CD4-positive, alpha-beta T cell treated with Interleukin-12 subunit alpha and Interleukin-12 subunit beta, for 1 hour (primary cell): ENCODE measurements at places on chromosomes 3 and 15.
A peak's percentile ranks its signal among the peaks of the same experiment; 100 is the strongest.

DNA sequence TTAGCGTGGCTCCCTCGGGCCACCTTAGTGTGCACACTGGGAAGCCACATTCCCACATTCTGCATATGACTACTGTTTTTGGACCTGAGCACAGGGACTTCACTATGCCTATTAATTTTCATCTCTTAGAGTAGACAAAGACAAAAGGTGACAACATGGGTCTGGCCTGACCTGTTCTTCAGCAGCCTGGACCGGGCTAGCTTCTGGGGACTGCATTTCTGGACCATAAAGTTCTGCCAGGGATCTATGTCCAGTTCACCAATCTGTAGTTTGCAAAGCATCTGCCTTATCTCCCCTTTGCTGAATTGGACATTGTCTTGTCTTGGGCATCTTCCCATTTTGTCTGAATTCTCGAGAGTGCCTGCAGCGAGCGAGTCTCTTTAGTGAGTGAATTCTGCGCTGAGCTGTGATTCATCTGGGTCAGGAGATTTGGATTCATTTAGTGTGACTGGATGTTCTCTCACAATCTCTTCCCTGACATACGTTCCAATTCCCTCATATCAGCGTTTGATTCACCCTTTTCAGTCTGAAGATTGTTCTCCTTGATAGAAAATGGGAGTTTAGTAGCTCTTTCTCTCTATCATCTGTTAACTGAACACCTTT is 112.2 kb upstream of the PLXNA1 start:
- DNase-seq = no peak

- peak; percentile 49 for DNase-seq
These were observed 1.8 kb downstream of the BCL6 start for GRCh38 chr3:187743195-187744141.

GRCh38 chr3:187706971-187707370 is 4.6 kb upstream of the RTP2 start:
- no peak for DNase-seq

DNA sequence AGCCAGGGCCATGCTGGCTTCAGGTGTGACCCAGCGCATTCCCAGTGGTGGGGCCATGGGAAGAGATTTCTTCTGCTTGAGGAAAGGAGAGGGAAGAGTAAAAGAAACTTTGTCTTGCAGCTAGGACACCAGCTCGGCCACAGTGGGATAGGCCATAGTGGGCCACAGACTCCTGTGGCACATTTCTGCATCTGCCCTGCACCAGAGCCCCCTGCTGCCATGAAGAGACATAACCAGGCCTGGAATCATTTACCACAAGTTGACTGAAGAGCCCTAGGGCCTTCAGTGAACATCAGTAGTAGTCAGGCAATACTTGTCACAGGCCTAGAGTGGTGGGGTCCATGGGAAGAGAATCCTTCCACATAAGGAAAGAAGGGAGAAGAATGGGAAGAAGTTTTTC is 411.4 kb upstream of the ARL6 start:
- DNase-seq = no peak

DNA sequence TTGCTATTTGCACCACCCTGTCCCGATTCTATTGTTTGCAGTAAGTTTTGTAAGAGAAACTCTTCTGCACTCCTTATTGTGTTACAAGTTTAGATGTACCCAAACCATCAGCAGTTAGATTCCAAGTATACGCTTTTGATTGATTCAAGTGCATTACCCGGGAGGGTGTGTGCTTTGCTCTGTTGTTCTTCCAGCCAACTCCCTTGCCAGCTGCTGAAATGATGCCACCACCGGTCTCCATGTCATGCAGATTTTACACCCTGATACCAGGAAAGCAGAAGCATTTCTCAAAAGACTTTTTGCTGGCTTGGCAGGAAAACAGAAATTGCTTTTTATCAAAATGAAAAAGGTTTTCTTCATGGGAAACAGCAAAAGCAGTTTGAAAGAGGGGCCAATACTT is 1006.6 kb upstream of the CFAP20DC start:
- DNase-seq = no peak

GRCh38 chr3:1294586-1294985 is 201.8 kb downstream of the CNTN6 start:
- DNase-seq = no peak

DNA sequence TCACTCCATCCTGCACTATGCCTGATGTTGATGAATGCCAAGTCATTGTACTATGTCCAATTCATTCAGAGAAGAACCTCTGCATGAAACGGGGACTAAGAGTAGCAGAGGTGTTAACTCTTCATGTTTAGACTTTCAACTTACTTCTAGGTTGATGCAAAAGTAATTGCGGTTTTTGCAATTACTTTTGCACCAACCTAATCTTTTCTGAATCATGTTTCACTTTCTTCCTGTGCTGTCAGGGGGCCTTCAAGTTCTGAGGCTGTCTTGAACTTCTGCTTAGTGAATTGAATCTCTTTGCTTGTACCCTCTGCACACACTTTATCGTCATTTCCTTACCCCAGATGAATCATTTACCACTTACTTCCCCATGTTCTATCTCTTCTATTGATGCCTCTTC is 636.2 kb downstream of the NAALADL2 start:
- no peak for DNase-seq

- no peak for DNase-seq
These were observed 237.4 kb upstream of the UMPS start for GRCh38 chr3:124492824-124493223.

DNA sequence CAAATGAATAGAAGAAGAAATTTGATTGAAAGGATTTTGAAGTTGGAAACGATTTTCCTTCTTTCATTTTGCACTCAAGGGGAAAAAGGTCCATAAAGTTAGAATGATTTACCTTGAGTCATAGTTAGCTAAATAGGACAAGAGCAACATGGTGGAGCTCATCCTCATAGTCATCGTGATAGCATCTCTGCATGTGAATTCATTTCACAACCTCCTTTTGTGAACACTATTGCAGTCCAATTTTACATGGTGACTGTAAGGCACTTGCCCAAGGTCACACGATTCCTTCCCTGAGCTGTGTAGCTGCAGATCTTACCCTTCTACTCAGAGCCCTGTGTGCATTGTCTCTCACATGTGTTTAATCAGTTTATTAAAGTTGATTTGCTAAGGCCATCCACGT is 359.8 kb upstream of the C2CD4B start:
- no peak for DNase-seq

DNA sequence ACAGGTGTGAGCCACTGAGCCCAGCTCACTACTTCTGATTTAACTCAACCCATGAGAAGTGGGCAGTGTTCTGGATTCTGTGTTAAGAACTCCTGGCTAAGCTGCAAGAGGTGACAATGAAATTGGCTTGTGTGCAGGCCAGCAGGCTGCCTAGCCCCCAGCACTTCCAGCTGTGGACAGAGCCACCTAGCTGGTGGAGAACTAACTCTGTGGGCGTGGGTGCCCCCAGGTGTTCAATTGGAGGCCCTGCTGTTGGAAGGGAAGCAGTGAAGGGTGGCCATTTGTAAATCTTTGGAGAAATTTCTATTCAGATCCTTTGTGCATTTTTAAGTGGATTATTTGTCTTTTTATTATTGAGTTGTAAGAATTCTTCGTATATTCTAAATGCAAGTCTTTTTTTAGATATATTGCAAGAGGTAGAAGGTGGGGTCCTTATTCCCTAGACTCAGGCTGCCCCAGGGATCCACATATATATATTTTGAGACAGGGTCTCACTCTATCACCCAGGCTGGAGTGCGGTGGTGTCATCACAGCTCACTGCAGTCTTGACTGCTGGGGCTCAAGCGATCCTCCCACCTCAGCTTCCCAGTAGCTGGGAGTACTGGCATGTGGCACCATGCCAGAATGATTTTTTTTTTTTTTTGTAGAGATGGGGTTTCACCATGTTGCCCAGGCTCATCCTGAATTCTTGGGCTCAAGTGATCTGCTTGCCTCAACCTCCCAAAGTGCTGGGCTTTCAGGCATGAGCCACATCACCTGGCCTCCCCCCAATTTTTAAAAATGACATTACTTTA is 7.2 kb upstream of the SCAMP5 start:
- peak; percentile 16 for DNase-seq

DNA sequence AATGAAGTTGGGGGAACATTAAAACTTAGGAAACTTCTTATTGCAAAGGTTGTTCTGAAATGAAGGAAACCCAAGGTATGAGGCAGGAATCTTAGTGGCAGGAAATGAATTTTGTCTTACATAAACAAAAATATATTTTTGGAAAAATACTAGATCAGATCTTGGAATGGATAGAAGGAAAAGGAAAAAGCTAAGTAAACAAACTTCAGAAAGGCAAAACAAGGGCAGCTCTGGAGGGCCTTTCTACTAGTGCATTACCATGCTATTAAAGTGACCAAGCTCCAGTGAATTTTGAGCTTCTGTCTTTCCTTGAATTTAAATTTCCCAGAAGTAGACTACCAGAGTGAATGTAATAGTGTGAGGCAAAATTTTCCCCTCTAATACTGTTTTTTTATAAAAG is 13.6 kb downstream of the ARL6 start:
- DNase-seq = no peak
